ENCODE measurements at places on chromosomes 3 and 15. TPM values are rescaled to one million over a fixed set of nuclear protein-coding genes. Genes with fewer than 3 reads are reported as not detected.

DNA sequence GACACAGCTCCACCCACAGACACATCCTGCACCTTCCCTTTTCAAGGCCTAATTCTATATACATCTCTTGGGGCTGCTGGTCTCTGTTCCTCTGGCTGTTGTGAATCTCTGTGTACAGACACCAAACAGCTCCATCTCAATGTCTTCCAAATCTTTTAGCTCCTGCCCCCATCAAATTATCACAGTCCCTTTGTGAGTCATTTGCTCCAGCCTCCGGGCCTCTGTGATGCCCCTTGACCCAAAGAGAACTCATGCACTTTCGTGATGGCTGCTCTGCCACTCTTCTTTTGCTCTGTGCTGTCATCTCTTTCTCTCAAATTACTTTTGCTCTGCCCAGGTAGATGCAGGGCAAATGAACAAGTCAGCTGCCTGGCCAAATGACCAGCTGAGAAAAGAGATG is 369.0 kb upstream of the CDIN1 start:
- DNase-seq: no peak

The SLC6A11 gene
- total RNA-seq: not detected

DNA sequence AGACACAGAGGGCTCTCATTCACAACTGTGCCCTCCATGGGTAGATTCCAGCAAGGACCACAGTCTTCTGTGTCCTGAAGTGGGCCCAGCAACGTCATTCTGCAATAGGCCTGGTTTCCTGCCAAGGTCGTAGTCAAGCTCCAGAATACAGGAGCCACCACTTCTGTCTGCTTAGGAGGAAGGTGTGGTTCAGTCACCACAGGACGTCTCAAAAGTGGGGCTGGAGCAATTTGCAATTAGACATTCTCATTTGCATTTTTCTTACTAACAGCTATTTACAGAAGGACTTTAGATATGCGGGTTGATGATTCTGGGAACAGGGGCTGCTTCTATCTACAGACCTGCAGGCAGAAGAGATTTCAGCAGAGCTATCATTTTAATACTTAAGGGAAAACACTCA is 58.7 kb upstream of the MYRIP start:
- DNase-seq: no peak

GRCh38 chr15:83658430-83659416 is 4.8 kb downstream of the ADAMTSL3 start:
- DNase-seq: no peak

All from epithelial cell of proximal tubule (primary cell).